ENCODE measurements at places on chromosomes 2 and 18.

DNA sequence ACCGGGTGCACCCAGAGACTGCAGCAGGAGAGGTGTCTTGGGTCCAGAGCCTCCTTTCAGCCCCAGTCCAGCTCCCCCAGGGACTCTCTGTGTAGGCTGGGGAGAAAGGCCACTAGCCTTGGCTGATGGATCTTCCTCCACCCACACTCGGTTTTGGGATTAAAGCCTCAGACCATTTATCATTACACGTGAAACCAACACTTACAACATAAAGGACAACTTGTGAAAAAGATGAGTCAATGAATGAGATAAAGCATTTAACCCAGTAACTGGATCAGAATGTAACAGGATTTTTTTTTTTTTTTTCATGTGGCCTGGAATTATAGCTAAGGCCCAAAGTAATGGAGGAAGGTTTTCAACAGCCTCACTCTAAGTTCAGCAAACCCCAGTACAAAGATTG is 32.1 kb downstream of the NAT8 start:
- no peak for DNase-seq

DNA sequence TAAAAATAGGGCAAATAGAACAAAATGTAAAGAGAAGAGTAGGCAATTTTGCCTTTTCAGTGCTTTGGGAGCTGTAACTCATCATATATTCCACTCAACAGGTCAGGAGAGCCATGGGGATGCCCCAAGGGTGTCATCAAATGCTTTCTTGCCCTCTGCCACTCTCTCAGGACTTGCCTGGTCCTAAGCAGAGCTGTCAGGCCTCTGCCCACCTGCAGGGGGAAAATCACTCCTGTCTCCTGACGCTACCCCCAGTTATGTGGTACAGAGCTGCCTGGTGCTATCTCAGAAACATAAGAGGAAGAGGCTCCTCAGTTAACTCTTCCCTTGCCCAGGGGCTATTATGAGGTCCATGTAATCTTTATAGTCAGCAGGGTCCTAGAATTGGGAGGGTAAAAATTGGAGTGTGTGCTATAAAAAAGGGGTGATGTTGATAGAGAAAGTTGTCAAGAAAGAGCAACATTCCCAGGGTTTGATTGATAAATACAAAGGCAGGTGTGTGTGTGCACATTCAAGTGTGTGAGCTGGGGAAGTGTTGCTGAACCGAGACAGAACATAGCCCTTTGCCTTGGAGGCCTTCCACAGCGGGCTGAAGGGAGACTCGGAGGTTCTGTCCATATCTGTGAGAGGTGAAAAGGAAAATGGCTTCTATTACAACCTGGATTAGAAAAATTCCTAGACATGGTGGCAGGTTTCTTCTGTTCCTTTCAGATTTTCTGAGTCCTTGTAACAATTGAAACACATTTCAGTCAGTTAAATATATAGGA is 25.4 kb downstream of the PTPRM start:
- no peak for DNase-seq

- DNase-seq, result no peak
These were observed 190.8 kb upstream of the NDUFV2 start for GRCh38 chr18:8911408-8912340.

DNA sequence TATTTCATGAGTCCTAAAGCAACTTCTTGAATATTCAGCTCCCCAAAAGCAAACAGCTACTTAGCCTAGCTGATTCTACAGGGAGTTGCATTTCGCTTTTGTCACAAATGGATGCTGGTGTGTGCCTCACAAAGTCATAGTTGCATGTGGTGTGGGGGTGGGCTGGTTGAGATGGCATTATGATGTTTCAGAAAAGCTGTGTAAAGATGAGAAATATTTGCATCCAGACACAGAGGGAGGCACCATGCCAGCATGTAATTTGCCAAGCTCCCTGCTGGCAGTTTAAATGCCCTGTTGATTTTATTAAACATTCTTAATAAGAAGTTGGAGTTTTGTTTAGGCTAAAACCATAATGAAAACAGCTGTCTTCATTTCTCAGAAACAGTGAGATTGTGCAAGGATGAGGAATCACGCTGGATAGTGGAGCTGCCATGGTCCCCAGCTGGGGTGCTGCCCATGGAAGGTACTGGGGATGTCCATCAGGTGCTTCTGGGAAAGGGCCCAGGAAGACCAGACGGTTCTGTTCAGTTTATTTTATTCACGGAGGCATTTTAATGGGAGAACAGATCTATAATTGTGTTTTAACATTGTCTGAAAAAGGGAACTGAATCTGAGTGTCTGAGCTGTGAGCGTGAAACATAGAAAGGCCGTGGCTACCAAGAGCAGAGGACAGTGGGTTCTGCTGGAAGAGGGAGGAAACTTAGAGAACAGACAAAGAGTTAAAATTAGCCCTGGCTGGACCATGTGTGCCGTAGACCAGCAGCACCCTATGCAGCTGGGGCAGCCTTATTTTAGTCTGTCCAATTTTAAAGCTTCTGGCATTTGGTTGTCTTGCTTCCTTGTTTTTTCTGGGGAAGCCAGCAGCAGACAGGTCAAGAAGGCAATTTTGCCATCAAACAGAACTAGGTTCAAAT is 177.1 kb downstream of the FAM210A start:
- no peak for DNase-seq

GRCh38 chr2:37906131-37906530 is 19.0 kb upstream of the RMDN2 start:
- no peak for DNase-seq

GRCh38 chr2:61694312-61695274 is 156.4 kb upstream of the XPO1 start:
- DNase-seq, result peak; percentile 67

GRCh38 chr2:16161768-16162490 is 221.6 kb downstream of the MYCN start:
- DNase-seq, result no peak

GRCh38 chr2:230266638-230267037 is 41.1 kb downstream of the SP140 start:
- no peak for DNase-seq

DNA sequence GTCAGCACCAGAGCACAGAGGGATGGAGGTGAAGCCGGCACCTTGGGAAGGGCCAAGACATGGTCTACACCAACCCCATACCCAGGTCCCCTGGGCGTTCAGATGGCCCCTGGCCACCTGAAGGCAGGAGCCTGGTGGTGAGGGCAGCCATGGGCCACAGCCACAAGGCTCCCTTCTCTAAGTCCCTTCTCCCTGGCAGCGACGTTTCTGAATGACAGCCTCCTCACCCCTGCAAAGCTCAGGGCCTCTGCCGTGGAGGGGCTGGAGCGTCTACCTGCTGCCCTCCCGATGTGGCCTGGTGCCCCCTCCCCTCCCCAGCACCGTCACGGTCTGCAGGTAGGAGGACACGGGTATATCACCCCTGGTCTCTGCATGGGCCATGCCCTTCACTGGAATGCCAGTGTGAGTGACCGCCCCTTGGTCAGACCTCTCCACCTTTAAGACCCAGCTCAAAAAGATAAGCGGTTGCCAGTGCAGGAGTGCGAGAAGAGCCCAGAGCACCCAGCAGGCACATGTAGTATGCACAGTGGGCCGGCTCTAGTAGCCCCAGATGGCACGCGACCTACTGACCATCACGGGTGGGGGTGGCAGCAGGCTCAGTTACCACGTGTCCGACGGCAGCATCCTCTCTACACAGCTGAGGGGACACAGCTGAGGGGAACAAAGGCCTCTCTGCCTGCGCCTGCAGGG is 46.6 kb downstream of the HS6ST1 start:
- DNase-seq, result no peak

DNA sequence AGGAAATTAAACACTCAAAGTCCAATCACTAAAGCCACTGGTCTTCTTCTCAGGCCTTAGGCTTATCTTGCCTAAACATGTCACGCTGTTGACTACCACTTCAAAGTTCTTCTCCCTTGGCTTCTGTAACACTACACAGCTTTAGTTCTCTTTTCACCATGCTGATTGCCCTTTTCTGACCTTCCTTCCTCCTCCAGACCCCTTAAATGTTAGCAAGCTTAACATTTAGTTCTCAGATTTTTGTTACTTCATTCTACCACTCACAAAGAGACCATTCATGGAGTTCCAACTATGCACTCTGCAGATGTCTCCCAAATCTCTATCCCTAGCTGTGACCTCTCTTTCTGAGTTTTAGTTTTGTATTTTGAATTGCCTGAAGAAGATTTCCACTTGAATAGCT is 64.4 kb downstream of the TTC21B start:
- no peak for DNase-seq

GRCh38 chr2:36287363-36288275 is 68.0 kb upstream of the CRIM1 start:
- DNase-seq, result no peak

GRCh38 chr2:38248255-38248654 is 128.8 kb downstream of the ATL2 start:
- DNase-seq, result no peak

DNA sequence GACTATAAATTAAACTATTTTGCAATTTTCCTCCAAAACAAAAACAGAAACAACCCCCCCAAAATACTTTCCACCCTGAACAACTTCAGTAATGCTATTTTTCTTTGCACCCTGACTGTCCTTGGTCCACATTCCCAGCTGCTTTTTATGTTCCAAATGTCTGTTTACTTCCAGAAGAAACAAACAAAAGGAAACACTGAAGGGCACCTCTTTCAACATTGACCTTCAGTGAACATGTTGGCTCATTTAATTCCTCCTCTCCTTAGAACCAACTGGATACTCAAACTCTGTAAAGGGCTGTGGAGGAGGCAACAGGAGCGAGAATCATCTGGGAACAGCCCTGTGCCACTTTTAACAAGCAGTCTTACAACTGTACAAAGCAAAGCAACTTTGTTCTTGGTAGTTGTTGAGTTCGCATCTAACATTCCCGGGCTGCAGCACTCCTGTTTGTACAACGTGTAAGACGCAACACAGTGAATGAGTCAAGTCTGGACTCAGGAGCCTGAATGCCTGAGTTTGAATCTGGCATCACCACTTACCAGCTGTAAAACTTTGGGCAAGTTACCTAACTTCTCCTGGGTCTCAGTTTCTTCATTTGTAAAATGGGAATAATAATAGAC is 111.4 kb upstream of the GATA6 start:
- DNase-seq, result no peak

- DNase-seq, result no peak
These were observed 233.4 kb upstream of the MYT1L start for GRCh38 chr2:2564300-2565078.

DNA sequence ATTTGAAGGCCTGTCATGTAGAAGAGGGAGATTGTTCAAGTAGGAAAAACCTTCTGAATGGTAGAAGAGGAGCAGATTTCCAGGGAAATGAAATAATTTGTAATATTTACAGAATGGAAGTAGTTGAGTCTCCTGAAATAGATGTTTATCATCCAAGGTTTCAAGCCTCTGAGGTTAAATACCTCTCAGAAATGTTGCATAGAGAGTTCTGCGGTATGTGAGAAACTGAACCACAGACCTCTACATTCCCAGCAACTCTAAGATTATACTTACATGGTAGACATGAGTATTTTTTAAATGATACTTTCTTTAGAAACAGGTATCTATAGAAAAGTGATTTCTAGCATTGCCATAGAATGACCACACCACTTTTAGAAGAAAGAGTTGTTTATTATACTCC is 379.8 kb upstream of the FANCL start:
- DNase-seq, result no peak

DNA sequence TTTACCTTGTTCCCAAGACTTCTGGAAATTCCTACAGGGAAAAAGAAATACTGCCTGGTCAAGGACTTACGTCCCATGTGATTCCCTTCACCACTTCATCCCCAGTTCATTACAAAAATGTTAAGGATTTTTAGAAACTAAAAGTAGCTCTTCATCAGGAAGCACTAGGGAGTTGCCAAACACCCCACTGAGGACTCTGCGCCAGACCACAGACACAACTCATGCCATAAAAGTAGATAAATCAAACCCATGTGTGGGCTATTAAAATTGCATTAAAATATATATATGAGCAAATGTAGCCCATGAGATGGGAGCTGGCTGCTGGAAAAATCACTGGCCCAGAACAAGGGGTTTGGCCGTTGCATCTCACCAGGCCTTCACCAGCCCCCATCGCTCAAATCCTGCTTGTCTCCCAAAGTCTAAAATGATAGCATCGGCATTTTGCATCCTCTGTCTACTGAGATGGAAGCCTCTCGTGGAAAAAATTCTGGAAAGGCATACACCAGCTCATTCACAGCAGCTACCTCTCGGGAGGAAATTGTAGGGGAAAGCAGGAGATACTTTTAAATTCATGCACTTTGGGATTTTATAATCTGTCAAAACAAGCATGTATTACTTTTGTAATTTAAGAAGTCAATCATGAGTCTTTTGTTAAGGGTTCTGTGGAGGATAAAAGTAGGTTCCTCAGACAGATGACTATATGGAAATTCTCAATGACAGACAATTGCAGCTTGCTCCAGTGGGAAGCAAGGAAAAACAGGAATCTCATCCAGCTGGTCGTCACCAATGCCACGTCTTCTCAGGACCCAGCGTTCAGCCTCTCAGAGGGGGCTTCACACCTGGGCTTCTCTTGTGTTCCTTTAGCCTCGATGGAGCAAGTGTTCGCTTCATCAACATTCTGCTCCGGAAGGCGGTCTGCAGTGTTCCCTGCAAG is 113.9 kb downstream of the MREG start:
- no peak for DNase-seq

- DNase-seq, result no peak
These were observed 487.4 kb downstream of the EIPR1 start for GRCh38 chr2:2890246-2890645.

GRCh38 chr2:46181789-46182530 is 115.2 kb upstream of the EPAS1 start:
- peak; percentile 26 for DNase-seq

DNA sequence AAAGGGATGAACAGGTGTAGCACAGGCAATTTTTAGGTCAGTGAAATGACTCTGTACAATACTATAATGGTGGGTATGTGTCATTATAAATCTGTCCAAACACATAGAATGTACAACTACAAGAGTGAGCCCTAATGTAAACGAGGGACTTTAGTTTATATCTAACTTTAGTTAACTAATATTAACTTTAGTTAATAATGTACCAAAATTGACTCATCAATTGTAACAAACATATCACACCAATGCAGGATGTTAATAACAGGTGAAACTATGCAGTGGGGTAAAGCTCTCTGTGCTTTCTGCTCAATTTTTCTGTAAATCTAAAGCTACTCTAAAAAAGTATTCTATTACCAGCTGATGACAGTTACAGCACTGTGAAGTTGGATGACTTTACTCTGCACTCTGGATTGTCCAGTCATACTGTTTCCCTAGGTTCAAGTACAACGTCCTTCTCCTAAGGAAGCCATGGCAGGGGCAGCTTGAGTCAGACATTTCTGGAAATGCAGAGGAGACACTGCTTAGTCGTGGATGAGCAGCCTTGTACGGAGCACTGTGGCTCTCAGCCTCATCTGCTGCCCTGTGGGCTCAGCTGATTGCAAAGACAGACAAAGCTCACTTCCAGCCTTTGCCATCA is 26.1 kb downstream of the TGFA start:
- DNase-seq, result no peak

DNA sequence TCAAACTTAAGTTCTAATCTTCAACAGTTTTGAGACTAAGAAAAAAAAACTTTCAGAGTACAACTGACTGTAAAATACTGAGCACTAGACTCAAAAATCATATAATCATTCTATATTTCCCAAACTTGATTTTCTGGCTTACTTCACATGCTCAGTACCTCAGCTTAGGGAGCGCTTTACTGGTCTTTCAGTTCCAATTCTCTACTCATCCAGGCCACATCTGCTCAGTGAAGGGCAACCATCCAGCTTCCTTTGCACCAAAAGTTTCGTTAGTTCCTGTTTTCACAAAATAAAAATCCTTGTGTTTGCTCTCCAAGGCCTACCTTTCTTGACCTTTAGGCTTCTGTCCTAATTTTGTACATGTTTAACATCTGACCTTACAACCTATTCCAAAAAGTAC is 287.6 kb upstream of the LRRTM1 start:
- no peak for DNase-seq

Data from NCI-H345 (cell line).